ENCODE measurements at places on chromosomes 12 and 14. TPM values are rescaled to one million over a fixed set of nuclear protein-coding genes. Genes with fewer than 3 reads are reported as not detected.
A peak's percentile ranks its signal among the peaks of the same experiment; 100 is the strongest.

DNA sequence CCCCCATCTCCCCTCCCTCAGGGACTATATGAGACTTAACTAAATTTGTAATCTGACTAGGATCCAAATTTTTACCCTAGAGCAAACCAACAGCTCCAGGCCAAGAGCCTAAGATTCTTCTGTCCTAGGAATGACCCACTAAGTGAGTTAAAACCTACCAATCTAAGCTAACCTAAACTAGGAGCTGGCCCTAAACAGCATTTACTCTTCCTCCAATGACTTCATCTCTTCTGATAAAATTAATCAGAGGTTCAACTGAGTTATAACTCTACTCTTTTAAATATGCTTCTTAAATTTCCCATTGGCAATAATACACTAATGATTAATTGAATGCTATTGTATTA, 39.9 kb upstream of the TMPO start:
- no peak for DNase-seq

DNA sequence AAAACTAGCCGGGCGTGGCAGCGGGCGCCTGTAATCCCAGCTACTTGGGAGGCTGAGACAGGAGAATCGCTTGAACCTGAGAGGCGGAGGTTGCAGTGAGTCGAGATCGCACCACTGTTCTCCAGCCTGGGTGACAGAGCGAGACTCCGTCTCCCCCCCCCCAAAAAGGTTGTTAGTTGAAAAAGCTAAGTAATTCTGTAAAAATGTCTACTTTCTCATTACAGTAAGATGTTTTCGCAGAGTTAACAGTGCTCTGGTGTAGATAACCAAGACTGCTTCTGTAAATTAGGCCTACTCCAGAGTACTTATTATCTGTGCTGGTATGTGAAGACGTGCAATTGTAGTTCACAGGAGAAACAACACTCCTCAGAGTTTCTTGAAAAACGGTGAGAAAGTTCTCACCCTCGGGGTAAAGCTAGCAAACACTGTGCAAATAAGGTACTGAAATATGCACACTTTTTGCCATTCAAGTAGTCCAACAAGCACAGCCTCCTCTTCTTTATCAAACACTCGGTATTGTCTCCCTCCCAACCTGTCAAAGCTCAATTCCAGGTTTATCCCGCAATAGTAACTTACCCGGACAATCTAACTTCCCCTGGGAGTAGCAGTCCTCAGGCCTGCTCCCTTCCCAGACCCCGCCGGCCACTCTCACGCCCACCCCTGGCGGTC, 974 bp downstream of the BTBD7 start:
- no peak for DNase-seq

- no peak for DNase-seq
Observed at GRCh38 chr14:27929797-27930347, 836.7 kb upstream of the FOXG1 start.

- DNase-seq, result no peak
Observed at GRCh38 chr12:62694632-62695031, 228.0 kb downstream of the MON2 start.

- no peak for DNase-seq
Observed at GRCh38 chr14:76015191-76015590, 29.6 kb downstream of the IFT43 start.

- peak; percentile 9 for DNase-seq
Observed at GRCh38 chr14:88270776-88271175, 52.3 kb downstream of the KCNK10 start.

GRCh38 chr14:68795597-68796417, 2.9 kb upstream of the ZFP36L1 start:
- peak; percentile 70 for DNase-seq

Gene CLIP1
- 43.7 TPM for polyA plus RNA-seq

Gene PYGL
- 98.4 TPM for polyA plus RNA-seq

Gene CLBA1
- 1.3 TPM for polyA plus RNA-seq

Gene AGAP2
- polyA plus RNA-seq, result 0.73 TPM

Gene AMIGO2
- polyA plus RNA-seq, result 0.03 TPM

Gene RAD51AP1
- 16.6 TPM for polyA plus RNA-seq

Gene PLEKHG7
- not detected for polyA plus RNA-seq

Gene P2RX7
- polyA plus RNA-seq, result 0.56 TPM

Gene DLGAP5
- polyA plus RNA-seq, result 7.7 TPM

Gene EDDM3A
- polyA plus RNA-seq, result not detected

Gene ACVRL1
- not detected for polyA plus RNA-seq

Data from HepG2 (cell line).